ENCODE measurements at places on chromosomes 11 and 22.

- DNase-seq, result no peak
These were observed 21.5 kb downstream of the PICALM start for GRCh38 chr11:86047275-86047991.

GRCh38 chr11:10201343-10201742 lies 92.7 kb downstream of the SBF2 start:
- no peak for DNase-seq

DNA sequence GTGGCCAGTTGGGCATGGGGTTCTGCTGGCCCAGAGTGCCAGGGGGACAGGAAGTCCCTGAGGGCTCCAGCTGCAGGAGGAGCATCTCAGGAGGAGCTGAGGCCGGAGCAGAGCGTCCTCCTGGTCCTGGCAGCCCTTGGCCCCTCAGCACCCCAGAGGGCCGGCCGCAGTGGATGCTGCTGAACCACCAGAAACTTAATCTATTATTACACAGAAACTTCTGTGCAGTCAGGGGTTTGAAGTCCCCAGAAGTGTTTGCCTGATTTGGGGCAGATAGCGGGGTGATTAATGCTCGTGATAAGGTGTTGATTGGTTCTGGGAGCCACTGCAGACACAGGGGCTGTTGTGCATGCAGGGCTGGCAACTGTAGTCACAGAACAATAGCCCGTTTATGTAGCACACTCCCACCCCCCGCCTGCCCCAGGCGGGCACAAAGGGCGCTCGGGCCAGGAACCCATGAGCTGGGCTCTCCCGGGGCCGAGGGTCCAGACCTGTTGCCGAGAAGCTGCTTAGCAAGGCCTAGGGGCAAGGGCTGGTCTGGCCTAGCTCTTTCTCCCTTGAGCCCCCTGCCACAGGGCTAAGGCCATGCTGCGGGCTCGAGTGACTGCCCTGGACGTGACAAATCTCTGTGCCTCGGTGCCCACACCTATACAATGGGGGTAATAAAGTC lies 29.0 kb upstream of the KCNQ1OT1 start:
- DNase-seq, result no peak

- no peak for DNase-seq
These were observed 270.5 kb upstream of the SORL1-AS1 start for GRCh38 chr11:121723246-121723741.

- no peak for DNase-seq
These were observed 43.3 kb upstream of the EP300 start for GRCh38 chr22:41048791-41049717.

DNA sequence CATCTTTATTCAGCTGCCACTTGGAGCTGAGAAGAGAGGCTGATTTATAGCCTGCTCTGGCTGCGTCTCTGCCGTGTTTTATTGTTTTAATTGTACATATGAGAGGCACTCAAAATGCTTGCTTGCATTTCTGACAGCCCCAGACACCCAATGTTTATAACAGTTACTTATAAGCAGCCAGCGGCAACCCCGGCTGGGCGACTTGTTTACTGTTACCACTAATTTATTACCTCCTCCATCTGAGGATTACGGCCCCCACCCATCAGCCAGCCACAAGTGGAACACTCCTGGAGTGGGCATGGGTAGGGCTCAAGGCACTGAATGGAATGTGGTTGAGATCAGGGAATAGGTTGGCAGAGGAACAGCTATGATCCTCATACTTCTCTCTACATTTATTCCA lies 61.2 kb downstream of the CLPB start:
- peak; percentile 25 for DNase-seq

GRCh38 chr11:82869657-82870056 lies 30.6 kb downstream of the PRCP start:
- DNase-seq, result no peak

DNA sequence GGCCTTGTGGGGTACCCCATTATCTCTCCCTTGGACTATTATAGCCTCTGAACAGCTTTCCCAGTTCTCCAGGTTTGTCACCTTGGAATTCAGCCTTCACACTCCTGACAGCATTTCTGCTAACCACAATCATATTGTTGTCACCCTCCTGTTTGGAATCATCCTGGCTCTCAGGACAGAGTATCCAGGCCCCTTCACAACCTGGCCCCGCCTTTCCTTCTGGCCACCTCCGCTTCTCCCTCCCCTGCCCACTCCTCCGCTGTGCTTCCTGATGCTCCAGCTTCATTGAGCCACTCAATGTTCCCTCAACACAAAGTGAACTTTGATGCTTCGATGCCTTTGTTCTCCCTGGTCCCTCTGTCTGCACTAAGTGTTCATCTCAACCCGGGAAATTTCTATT lies 3.1 kb downstream of the GPR83 start:
- no peak for DNase-seq

GRCh38 chr22:22959147-22959827 lies 71.7 kb downstream of the IGLL5 start:
- no peak for DNase-seq

GRCh38 chr11:126487711-126488110 lies 132.2 kb downstream of the ST3GAL4 start:
- no peak for DNase-seq

GRCh38 chr11:77039491-77040400 lies 5.5 kb downstream of the B3GNT6 start:
- no peak for DNase-seq

DNA sequence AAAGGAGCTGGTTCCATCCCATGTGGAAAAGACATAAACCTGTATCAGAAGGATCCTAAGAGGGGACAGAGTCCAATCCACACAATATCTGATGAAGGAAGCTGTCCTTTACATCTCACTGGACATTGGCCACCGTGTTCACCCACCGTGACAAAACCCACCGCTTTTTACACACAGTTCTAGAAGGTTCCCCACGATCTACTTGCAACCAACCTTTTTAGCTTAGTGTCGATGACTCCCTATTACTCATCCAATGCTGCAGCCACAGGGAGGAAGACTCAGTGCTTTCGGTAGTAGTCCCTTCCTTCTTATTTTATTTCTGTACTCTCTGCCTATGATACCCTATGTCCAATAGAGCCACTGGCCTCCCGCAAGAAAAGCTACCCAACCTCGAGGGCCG lies 65.4 kb downstream of the MAPK1 start:
- no peak for DNase-seq

DNA sequence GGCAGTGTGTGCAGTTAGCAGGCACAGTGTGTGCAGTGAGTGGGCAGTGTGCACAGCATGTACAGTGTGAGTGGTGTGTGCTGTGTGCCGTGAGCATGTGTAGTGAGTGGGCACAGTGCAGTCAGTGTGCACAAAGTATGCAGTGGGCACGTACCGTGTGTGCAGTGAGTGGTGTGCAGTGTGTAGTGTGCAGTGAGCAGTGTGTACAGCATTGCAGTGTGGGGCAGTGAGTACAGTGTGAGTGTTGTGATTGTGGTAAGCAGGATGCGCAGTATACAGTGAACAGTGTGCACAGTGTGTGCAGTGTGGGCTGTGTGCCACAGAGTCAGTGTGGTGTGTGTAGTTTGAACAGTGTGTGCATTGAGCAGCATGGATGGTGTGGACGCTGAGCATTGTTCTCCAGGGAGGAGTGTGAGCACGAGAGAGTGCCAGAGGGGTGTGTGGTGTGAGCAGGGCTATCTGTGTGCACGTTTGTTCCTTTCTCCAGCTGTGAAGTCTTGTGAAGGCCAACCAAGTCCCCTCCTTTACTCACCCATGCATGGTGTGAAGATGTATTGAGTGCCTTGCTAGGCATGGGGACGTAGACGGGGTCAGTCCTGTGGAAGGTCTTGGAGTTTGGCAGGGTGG lies 3.0 kb downstream of the SHANK3 start:
- no peak for DNase-seq

- DNase-seq, result no peak
These were observed 89.4 kb downstream of the TMEM135 start for GRCh38 chr11:87127101-87127500.

- no peak for DNase-seq
These were observed 29.0 kb downstream of the ELMOD1 start for GRCh38 chr11:107619926-107620325.

DNA sequence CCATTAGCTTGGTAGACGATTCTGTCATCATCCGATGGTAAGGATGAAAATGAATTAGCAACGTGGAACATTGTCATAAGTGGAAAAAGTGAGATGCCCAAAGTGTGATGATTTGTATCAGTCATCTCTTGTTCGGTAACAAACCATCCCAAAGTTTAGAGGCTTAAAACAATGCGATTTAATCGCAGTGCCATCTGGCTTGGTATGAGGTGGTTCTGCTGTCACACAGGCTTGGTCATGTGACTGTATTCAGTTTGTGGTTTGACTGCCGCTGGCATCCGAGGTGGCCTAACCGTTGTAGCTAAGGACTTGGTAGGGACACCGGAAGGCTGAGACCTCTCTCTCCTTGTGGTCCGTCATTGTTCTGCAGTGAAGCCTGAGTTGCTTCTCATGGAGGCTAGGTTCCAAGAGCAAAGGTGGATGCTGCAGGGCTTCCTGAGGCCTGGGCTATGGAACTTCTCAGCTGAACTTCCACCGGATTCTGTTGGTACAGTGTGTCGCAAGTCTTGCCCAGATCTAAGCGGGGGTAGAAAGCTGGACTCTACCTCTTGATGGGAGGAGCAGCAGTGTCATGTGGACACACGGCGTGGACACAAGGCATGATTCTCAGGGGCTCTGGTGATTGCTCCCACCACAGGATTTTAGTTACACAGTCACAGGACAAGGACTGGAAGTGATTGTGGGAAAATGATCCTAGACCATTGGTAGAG lies 36.3 kb downstream of the BCR start:
- DNase-seq, result no peak

- DNase-seq, result no peak
These were observed 14.0 kb downstream of the MYRF start for GRCh38 chr11:61766353-61766841.

- DNase-seq, result no peak
These were observed at the start of gene AP5B1 for GRCh38 chr11:65780770-65781151. AP5B1 (minus strand) TSS chr11:65780976; CDS start chr11:65780591, 385 bp downstream.

DNA sequence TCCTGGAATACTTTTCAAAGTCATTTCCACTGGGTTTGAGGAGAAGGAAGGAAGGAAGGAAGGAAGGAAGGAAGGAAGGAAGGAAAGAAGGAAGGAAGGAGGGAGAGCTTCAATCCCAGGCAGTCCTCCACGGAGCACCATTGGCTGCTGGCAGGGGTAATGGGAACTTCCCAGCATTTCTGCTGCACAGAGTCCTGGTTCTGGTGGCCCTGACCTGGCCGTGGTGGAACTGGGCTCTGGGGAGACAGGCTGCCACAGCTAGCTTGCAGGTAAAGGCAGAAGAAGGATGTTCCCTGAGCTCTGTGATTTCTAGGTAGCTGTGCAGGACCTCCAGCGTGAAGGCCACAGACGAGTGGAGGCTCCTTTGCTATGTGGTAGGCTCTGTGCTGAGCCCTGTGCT lies 10.6 kb downstream of the PKNOX2 start:
- no peak for DNase-seq

GRCh38 chr11:45676522-45677095 lies 11.2 kb upstream of the CHST1 start:
- DNase-seq, result no peak

- no peak for DNase-seq
These were observed 334.8 kb upstream of the LARGE1 start for GRCh38 chr22:34255042-34255441.

- no peak for DNase-seq
These were observed 20.1 kb upstream of the HIPK3 start for GRCh38 chr11:33237039-33237597.

DNA sequence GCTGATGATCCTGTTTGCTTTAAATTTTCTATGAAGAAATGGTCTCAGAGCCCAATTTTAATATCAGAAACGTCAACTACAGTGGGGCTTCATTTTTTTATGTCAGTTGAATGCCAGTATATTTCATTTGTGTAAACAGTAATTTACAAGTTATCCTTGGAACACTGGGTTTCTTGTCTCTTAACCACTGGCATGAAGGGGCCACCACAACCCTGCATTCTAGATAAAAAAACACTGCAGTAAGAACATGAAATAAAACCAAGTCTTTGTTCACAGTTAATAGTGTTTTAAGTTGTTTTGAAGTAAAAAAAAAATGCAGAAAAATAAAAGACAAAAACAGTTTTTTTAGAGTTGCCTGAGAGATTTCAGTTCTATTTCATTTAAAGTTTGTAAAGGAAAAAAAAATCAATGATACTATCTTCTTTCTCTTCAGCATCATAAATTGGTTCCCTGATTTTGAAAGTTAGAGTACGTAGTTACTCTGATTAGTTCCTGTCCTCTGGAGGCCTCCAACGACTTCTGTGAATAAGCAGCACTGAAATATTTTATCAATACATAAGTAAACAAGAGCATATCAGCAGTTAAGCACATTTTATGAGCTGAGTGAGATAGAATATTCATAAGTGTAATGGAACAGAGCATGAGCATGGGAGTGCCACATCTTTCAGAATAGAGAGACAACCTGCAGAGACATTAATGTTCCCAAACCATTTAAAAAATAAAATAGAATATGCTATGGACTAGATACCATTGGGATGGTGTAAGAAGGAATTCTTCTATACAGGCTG lies 7.8 kb upstream of the DDI1 start:
- DNase-seq, result no peak

- no peak for DNase-seq
These were observed 12.7 kb downstream of the SREBF2 start for GRCh38 chr22:41845380-41846267.

DNA sequence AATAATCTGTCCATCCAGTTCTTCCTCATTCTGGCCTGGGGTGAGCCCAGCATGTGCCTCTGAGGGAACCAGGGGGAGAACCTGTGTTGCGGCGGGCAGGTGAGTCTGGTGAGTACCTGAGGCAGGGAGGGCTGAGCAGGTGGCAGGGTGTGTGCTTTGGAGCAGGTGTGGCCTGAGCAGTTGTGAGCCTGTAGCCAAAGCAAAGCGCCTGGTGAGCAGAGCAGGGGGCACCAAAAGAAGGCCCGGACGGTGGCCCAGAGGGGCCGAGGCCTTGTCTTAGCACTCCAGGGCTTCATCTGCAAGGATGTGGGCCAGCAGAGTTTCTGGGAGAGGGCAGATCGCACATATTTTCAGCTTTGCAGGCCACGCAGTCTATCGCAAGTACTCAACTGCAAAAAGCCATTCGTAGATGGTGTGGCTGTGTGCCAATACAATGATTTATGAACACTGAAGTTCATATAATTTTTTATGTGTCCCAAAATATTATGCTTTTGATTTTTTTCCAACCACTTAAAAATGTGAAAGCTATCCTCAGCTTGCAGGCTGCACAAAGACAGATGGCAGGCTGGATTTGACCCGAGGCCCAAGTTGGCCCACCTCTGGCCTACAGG lies 8.7 kb downstream of the GLB1L2 start:
- no peak for DNase-seq

DNA sequence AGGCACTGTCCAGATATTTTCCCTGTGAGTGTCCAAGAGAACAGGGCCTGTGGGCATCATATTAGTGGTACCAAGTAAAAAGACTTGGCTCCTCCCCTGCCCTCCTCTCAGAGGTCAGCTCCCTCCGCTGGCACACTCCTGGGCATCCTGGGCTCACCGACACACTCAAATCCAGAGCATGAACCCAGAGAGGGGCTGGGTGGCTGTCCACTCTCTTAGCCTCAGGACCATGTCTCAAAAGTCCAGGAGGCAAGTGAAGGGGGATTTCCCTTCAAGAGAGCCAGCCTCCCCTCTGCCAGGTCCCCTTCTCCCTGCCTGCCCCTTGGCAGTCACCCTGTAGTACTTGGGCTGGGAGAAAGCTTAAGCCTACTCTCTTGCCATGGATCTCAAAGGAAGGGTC lies 10.3 kb downstream of the BCL9L start:
- no peak for DNase-seq

GRCh38 chr11:134598368-134598767 lies 186.3 kb upstream of the B3GAT1 start:
- no peak for DNase-seq

Data from NCI-H2081 treated with DMSO at 0.1 percent for 48 hours (cell line).